Vagina (tissue), 2 donors: ENCODE measurements at places on chromosomes 4 and X.

DNA sequence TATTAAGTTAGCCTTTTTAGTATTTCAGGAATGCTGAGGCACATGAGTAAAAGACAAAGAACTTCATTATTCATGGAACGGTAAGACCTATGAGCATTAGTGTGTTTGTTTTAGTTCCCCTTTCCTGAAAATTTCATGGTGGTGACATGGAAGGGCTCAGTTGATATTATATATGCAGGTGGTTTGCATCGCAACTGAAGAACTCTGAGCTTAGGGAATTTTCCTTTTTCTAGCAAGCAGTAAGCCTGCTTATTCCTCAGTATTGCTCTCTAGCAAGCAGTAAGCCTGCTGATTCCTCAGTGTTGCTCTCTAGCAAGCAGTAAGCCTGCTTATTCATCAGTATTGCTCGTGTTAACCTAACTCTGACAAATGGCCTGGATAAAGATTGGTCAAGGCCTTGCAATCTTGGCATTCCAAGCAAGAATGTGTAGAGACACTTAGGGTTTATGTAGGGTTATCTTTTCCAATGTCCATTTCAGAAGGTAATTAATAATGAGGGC is 37.7 kb upstream of the MAGEB18 start:
- no peak for DNase-seq

GRCh38 chr4:26959654-26960047 is 99.0 kb downstream of the STIM2 start:
- no peak for DNase-seq

DNA sequence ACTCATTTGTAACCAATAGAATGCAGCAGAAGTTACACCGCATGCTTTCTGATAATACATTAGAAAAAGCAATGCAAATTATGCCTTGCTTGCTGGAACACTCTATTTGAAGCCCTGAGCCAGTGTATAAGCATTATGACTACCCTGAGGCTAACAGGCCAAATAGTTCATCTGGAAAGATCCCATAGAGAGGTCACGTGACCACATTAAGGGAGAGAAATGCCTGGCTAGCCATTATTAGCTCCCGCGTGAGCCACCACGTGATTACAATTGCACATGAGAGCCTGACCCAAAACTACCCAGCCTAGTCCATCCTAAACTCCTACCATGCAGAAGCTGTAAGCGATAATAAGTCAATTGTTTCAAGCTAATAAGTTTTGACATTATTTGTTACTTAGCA is 472.9 kb upstream of the GALNTL6 start:
- no peak for DNase-seq

DNA sequence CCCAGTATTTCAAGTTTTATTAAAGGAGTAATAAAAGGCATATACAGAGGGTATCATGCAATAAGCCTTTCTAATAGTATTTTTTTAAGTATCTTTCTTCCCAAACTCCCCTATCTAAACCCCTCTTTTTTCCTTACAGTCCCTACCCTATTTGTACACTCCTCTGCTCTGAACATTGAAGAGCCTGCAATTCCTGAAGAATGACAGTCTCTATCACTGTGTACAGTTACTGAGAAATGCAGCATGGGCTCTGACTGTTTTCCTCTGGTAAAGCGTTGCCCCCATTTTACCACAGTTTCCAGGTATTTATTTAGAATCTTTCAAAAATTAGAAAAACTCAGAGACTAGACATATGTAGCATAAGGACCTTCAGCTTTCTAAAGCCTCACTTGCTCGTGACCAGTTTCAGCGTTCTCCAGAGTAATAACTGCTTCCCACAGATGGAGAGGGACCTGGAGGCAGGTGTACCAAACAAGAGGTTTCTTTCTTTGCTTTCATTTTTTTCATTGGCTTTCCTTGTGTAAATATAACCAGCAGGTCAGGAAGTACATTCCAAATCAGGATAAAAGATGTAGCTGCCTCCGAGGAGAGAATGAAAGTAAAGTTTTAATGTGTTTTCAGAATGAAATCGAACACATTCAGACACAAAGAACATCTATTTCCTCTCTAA is 230.8 kb downstream of the CFAP299 start:
- no peak for DNase-seq

GRCh38 chr4:37679301-37679700 is 6.9 kb downstream of the RELL1 start:
- DNase-seq, result no peak

DNA sequence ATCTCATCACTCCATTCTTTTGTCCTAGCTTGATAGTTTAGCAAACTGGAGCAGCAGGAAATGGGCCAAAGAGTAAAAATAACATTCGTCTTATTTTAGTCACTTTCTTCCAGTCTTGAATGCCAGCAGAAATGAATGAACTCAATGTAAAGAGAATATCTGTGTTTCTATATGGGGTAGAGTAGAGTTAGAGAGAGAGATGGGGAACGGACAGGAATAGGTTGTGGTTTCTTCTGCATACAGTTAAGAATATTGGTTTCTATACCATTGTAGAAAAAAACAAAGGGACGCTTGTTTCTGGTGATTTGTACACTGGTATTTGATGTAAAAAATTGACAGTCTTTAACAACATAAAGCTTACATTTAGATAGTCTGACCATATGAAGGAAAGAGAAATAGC is 8.9 kb downstream of the GPR174 start:
- DNase-seq, result no peak

- DNase-seq, result no peak
Observed at GRCh38 chr4:184262901-184263300, 45.2 kb upstream of the ENPP6 start.

- DNase-seq, result no peak
Observed at GRCh38 chrX:57772637-57773036, 92.6 kb upstream of the NLRP2B start.

- no peak for DNase-seq
Observed at GRCh38 chr4:145644699-145645098, 25.5 kb downstream of the MMAA start.

GRCh38 chrX:66863721-66864120 is 224.8 kb upstream of the EDA2R start:
- no peak for DNase-seq

- no peak for DNase-seq
Observed at GRCh38 chr4:138898282-138898681, 117.3 kb upstream of the NOCT start.

GRCh38 chr4:105350859-105351490 is 122.9 kb downstream of the PPA2 start:
- no peak for DNase-seq

DNA sequence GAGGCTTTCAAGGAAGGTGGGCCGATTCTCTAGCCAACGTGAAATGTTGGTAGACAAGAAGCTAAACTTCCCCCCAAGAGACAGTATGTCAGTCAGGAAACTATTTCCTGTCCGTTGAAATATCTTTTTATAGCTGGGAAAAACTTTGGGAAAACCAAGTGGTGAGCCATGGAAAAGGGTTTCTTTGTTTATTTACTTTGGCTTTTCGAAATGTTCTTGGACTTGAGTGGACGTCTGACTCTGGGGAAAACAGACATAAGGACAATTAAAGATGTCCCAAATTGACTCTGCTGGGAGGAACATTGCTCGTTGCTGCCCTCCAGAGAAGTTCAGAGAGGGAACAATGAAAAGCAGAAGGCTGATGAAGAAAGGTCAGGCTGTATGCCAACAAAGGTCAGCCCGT is 295.4 kb downstream of the RAPGEF2 start:
- DNase-seq, result no peak

DNA sequence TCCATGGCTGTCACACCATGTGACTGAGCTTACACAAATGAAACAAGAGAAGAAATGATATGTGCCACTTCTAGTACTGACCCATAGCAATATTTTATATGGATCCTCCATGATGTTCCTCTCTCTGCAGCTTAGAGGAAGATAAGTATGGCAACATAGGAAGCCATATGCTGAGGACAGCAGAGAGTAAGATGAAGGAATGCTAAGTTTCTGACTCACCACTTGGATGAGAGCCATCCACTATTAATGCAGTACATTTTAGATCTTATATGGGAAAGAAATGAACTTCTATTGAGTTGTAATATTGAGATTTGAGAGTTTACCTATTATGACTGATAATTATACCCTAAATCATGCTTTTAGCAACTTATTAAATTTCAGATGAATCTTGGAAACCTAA is 386.9 kb upstream of the MAOA start:
- no peak for DNase-seq

GRCh38 chr4:40990899-40991265 is 223.5 kb downstream of the APBB2 start:
- no peak for DNase-seq

GRCh38 chrX:41556958-41557357 is 109.8 kb downstream of the NYX start:
- DNase-seq, result no peak

GRCh38 chr4:74487771-74488170 is 42.8 kb downstream of the AREG start:
- DNase-seq, result no peak
